H4 (cell line): ENCODE measurements at places on chromosomes 3 and 15. TPM values are rescaled to one million over a fixed set of nuclear protein-coding genes. Genes with fewer than 3 reads are reported as not detected.

- no peak for DNase-seq
Measured at GRCh38 chr3:173742491-173742890, 344.9 kb downstream of the NLGN1 start.

DNA sequence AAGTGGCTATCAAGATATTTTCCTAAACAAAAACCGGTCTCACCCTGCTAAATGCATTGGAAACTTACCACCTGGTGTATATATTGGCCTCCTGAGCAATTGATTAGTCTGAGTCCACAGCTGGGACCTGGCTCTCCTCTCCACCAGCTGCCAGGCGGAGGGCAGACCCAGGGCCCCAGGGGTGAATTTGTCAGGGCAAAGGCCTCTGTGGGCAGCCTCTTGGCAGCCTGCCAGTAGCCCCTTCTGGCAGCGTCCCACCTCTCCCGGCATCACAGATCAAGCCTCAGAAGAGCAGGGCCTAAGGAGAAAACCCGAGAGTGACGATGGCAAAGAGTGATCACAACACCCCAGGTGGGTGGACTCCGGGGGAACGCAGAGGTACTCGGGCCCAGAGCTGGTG, 43.0 kb upstream of the IDH2 start:
- DNase-seq = no peak

DNA sequence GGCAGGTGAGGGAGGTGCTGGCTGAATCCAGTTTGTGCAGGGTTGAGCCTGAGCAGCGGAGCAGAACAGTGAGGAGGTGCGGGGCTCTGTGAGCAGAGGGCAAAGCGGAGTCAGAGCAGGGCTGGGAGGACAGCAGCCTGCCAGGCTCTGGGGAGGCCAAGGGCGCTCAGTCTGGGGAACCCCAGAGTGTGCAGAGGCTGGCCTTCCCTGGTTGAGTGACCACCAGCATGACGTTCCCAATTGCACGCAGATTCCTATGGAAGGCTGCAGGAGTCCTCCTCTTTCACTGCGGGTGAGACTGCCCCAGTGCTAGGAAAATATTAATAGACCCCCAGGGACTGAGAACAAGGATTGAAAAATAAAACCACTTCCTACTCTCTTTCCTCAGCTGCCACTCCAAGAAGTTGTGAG, 13.2 kb downstream of the MRAS start:
- no peak for DNase-seq

DNA sequence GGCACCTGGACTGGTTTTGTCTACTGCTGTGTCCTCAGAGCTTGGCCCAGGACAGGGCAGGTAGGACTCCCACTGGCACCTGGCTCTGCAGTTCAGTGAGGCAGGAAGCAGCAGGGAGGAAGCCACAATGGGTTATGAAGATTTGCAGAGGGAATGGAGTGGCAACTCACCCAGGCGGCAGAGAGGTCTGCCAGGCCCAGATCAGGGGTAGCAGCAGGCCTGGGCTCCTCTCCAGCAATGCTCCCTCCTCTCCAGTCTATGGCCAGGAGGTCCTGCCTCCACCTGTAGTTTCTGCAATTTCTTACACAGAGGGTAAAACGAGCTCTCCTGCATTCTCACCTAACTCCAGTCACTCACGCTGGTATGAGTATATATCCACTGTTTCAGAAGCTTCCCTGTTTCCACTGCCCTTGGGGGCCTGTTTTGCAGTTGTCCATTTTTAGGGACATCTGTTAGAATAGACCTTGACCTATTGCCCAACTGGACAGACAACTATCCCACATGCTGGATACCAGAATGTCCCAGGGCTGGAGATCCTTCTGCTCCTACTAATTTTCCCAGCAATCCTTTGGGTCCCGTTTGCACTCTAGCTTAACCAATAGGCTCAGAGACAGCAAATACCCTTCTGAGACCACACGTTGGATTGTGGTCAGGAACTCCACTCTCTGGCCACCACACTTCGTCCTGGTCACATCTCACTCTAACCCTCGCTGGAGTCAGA, 35.2 kb downstream of the HMCES start:
- peak; percentile 39 for DNase-seq

GP9 gene
- total RNA-seq = not detected in 2 replicates

STARD5 gene
- total RNA-seq = 2.9 and 3.2 TPM in 2 replicates
